ENCODE measurements at places on chromosomes 5 and 9.

DNA sequence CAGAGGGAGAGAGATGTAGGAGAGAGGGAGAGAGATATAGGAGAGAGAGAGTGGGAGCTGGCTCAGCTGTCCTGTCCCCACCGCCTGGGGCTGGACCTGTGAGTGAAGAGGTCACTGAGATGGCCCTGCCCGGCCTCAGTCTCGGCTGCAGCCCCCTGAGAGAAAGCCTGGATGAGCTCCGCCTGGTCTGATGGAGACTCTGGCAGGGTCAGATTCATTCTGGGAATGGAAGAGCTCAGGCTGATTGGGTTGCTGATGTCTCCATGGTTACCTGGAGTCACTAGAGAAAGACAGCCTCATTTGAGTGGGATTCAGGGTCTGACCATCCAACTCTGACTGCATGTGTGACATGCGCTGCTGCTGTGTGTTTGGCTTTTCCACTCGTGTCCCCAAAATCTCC is 27.1 kb upstream of the SEMA4D start:
- DNase-seq: no peak

- DNase-seq: no peak
These were observed 621.9 kb upstream of the CTNND2 start for GRCh38 chr5:12526113-12526512.

DNA sequence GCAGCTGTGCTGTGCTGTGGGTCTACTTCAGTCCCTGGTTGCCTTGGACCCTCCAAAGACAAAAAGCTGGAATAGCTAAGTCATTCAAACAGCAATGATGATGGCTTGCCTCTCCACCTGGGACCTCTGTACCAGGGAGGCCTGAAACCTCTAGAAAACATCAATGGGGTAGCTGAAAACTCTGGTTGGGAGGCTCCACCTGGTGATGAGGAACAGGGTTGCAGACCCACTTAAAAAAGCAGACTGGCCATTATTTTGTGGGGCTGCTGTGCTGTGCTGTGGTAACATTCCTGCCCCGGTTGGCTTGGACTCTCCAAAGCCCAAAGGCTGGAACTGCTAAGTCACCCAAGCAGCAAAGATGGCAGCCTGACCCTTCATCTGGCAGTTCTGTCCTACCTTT is 839.3 kb upstream of the ARRDC3 start:
- DNase-seq: no peak

- peak; percentile 62 for DNase-seq
These were observed 47.3 kb upstream of the SUB1 start for GRCh38 chr5:32538031-32538547.

DNA sequence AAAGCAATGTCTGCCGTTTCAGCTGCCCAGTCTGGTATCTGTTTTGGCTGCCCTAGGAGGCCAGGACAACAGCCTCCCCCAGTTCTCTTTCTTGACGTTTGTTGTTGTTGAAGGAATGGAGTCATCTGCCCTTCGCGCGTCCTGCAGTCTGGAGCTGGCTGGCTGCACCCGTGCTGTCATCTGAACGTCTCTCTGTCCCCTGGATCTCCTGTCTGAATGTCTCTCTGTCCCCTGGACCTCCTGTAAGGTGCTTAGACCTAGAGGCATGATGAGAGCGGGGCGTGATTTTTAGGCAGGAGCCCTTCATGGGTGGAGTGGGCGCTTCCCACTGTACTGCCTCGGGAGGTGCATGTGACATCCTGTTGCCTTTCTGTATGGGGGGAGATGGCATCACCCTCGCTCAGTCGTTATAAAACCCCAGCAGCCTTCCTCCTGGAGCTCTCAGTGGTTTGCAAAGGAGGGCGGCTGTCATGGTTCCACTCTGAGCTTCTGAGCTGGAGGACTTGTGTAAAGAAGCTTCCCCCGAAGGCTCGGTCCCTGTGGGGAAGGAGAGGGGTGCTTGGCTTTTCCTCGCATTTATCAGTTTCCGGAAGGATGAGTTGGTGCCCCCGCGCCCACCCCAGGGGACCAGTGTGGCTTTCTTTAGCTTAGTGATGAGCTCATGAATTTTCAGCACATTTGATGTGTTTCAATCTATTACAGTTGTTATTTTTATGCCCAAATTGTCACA is 49.8 kb upstream of the OLFM1 start:
- DNase-seq: no peak

DNA sequence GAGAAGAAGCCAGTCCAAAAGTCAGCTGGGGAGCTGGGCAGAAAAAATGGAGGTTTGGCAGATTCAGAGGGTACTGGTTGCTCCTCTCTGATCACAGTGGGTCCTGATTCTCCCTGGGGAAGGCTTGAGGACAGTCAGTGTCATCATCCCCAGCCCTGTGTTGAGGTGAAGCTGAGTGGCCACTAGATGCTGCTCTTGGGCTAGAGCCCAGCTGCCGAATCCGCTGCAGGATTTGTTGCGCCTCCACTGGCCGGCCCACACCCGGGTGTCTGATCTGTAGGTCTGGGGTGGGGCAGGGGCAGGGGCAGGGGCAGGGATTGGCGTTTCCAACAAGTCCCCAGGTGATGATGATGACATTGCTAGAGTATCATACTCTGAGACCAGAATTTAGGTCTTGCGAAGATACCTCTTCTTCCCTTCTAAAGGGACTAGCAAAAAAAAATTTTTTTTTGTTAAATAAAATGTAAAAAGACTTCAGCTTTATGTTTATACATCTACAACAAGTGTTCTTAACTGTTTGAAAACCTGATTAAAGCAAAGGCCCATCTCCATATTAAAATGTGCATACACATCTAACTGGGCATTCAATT is 106.8 kb downstream of the PDE6A start:
- DNase-seq: no peak

DNA sequence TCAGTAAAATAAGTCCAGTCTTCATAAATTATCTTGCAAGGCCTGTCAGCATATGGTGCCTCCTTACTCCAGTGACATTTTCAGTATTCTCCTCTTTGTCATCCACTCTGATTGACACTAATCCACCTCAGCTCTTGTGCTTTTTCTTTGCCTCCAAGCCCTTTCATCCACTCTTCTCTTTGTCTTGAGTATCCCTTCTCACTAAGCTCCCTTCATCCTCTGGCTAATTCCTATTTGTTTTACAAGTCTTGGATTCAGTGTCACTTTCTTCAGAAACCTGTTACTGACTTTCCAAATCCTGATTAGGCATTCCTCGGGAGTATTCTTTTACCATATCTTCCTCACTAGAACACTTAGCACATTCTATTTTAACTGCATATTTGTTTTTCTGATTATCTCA is 100.6 kb upstream of the VCAN start:
- DNase-seq: no peak

GRCh38 chr5:111960476-111961215 is 203.7 kb upstream of the NREP start:
- no peak for DNase-seq

GRCh38 chr5:135678640-135679268 is 100.0 kb upstream of the CXCL14 start:
- no peak for DNase-seq

DNA sequence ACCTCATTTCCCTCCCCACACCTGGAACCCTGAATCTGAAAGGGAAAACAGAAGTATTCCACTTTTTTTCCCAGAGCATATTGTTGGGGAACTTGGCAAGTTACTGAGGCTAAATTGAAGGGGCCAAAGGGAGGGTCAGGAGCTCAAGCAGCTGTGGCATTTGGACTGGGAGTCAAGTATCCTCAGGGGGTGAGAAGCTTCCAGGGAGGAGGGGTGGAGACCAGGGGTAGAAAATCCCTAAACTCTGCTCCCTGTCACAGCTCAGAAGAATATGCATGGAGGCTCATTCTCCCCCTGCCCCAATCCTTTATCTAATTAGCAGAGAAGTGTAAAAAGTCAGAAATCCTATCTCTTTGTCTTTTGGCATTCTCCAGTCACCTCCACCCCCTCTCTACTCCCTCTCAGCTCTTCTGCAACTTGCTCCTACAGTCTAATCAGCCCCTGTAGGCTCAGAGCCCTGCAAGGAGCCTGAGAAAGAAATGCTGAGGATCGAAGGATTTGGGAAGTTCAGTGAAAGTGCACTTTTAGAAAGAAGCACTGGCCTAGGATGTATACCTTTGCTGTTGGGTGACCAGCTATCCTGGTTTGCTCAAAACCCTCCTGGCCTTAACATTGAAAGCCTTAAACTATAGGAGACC is 5.7 kb upstream of the WNT8A start:
- no peak for DNase-seq

GRCh38 chr9:32503008-32503407 is 23.0 kb downstream of the RIGI start:
- no peak for DNase-seq

DNA sequence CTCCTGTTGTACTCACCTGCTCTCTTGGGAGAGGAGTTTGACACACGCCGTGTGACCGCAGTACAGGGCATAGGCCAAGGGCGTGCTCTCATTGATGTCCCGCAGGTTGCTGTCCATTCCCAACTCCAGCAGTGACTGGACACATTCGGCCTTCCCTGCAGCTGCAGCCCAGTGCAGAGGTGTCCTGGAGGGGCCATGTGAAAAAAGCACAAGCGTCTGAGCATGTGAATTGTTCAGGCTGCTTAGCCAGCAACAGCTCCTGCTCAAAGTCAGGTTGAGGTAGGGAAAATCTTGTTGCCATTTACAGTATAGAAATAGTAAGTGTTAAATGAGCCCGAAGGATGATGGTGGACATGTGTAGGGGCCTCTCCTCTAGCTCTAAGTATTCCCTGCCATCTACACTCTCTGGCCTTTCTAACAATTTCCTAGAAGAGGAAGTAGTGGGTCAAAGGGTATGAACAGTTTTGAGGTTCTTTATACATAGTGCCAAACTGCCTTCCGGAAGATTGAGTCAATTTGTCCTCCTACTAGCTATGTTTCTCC is 116.5 kb downstream of the ANKRD55 start:
- no peak for DNase-seq

DNA sequence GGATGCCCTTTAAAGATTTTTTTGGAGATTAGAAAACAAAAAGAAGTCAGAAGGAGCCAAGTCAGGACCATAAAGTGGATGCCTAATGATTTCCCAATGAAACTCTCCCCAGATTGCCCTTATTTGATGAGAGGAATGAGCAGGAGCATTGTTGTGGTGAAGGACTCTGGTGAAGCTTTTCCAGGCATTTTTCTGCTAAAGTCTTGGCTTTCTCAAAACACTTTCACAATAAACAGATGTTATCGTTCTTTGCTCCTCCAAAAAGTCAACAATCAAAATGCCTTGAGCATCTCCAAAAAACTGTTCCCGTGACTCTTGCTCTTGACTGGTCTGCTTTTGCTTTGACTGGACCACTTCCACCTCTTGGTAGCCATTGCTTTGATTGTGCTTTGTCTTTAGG is 121.8 kb downstream of the CAAP1 start:
- DNase-seq: no peak

GRCh38 chr5:168334280-168334679 is 42.8 kb downstream of the WWC1 start:
- DNase-seq: no peak

DNA sequence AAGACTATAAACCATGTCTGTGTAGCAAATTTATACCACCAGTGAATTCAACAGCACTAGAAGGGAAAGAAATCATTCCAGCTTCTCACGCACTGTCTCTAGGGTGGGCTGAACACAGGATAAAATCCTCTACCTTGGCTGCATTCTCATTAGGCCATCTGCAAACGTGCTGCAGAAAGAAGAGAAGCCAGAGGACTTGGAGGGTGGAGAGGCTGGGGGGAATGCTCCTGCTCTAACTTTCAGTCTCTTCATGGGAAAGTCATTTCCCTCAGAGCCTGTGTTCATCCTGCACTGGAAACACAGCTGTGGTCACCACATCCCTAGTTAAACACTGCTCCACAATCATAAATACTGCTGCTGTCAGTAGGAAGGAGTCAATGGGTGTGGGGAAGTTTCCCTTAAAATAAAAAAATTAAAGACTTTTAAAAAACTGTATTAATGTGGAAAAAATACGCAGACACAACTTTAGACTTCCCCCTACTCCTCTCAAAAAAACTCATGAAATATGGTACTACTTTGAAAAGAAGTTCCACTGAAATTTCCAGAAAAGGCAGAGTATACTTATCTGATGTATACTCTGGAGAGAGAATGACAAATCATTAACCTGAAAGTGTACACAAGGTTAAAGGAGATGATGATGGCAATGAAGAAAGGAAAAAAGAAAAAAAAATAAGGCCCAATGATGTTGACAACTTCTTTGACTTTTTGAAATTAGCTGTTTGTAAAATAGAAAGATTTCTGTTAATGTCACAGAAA is 46.8 kb downstream of the LHFPL2 start:
- no peak for DNase-seq

DNA sequence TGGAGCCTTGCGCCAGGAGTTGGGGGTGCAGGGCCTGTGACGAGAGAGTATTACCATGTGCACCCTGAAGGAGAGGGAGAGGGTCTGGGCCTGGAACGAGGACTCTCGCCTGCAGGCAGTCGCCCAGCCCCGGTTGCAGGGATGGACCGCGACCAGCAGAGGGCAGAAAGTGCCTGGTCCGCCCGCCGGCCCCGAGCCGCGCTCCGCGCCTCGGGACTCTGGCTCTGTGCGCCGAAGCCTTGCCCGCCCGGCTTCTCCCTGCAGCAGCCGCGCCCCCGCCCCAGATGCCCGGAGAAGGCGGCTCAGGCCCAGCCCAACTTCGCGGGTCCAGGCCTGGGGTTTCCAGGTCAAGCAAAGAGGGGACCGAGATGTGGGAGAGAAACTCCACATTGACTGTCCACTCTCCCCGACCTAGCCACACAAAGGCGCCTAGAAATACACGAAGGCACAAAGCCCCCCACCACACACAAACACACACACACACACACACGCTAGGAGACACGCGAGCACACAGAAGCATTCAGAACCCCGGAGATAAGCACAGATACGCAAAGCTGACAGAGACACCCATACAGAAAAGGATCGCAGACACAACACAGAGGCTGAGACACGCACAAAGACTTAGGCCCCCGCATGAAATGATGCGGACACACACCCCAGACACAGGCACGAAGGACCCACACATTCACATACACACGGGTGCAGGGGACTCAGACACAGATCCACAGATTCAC is 2.0 kb upstream of the LMX1B start:
- DNase-seq: peak; percentile 79

GRCh38 chr9:104025945-104026344 is 68.2 kb upstream of the SMC2 start:
- DNase-seq: no peak

- no peak for DNase-seq
These were observed 69.9 kb downstream of the TLE1 start for GRCh38 chr9:81619353-81620001.

DNA sequence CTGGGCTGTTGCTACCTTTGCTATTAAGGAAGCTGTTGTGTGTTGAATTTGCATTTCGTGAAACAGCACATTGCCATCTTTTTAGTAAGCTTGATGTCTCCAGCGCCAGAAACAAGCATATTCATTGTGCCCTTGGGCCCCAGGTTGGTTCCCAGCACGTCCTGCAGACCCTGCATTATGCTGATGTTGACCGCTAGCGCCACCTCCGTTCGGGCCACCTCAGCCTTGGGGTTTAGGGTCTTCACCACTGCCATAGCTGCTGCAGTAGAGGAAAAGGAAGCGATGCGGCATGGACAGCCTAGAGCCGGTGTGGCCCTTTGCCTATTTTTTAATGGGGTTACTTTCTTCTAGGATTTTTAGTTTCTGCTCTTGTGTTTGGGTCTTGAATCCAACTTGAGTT is 23.8 kb upstream of the OTULIN start:
- DNase-seq: no peak

Measured in left ventricle myocardium inferior (tissue), 1 donor.